ENCODE measurements at places on chromosomes 6 and 20. TPM values are rescaled to one million over a fixed set of nuclear protein-coding genes. Genes with fewer than 3 reads are reported as not detected.

DNA sequence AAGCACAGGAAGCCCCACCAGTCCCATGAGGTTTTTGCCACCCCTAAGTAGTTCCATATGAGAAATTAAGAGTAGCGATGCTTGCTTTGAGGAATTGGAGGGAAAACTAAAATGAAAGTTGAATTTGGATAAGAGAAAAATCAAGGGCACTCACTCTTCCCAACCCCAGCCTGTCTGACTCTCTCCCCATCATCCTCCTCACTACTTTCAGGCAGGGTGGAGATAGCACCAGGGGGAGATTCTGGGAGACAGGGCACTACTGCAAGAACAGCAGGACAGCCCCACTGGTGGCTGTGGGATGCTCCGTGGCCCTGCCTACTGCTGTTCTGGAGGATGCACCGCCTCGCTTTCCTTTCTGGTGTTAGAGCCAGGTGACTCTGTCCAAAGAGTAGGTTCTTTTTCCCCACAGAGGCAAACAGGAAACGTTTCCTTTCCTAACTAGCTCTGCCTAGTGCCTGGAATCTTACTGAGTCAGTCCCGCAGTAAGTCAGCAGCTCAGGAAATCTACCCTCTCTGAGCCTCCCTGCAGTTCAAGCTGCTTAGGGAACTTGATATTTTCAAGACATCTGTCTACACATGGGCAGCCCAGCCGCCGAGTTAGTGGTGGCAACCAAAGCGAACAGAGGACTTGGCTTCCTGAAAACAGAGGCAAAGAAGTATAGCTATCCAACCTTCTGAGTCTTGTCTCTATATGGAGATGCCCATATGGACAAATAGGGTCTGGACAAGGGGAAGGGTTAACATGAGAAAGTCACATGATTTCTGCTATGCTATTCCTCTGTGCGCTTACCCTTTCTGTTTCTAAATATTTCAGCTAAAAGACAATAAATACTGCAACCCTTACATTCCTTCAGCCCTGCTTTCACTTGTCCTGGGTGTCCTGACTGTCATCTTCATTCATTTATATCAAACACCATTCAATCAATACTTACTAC, 11.4 kb downstream of the HLA-E start:
- H3K27me3 ChIP-seq: no peaks in the 10 kb centered on the region
- no peaks in the 10 kb centered on the region for H3K36me3 ChIP-seq
- no peak overlapping the region for H3K4me3 ChIP-seq
- DNase-seq: no peak

POM121L2 gene
- total RNA-seq: not detected

DNA sequence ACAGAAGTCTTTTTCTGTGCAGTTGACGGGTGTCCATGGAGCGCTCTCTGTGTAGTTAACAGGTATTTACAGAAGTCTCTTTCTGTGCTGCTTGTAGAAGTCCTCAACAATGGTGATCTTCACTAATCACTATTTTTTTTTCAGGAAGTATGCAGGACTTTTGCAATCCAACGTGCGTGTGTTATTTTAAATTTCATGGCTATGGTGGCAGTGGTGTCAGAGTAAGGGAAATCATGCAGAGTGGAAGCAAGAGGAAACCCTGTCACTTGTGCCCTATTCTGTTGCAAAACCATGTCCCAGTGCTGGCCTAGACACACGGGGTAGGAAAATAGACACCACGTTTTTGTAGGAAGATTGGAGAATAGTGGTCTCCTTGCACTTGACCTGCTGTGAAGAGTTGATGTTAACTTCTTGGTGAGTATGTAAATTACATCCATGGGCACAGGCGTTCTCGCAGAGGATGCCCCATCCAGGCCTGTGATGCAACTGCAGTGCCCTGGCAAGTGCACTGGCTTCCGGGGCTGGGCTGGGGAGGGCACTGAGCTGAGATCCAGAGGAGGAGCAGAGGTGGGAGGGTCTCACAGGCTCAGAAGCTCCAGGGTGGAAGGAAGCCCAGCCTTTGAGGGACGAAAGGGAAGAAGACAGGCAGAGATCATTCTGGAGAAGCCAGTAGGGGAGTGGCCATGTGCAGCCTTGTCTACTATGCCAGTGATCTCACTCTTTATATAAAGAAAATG, 146.5 kb downstream of the SYCP2 start:
- H3K36me3 ChIP-seq: no peaks in the 10 kb centered on the region
- DNase-seq: no peak
- no peaks in the 10 kb centered on the region for H3K4me1 ChIP-seq
- H3K4me3 ChIP-seq: no peak overlapping the region
- peaks cover 4% of the 10 kb centered on the region for H3K27me3 ChIP-seq

ERVFRD-1 gene
- 0.55 TPM for total RNA-seq

PRSS35 gene
- 1.3 TPM for total RNA-seq

All from upper lobe of right lung (tissue), 1 donor.